ENCODE measurements at places on chromosomes 11 and 22. TPM values are rescaled to one million over a fixed set of nuclear protein-coding genes. Genes with fewer than 3 reads are reported as not detected.

The OR4D9 gene
- not detected for total RNA-seq

DNA sequence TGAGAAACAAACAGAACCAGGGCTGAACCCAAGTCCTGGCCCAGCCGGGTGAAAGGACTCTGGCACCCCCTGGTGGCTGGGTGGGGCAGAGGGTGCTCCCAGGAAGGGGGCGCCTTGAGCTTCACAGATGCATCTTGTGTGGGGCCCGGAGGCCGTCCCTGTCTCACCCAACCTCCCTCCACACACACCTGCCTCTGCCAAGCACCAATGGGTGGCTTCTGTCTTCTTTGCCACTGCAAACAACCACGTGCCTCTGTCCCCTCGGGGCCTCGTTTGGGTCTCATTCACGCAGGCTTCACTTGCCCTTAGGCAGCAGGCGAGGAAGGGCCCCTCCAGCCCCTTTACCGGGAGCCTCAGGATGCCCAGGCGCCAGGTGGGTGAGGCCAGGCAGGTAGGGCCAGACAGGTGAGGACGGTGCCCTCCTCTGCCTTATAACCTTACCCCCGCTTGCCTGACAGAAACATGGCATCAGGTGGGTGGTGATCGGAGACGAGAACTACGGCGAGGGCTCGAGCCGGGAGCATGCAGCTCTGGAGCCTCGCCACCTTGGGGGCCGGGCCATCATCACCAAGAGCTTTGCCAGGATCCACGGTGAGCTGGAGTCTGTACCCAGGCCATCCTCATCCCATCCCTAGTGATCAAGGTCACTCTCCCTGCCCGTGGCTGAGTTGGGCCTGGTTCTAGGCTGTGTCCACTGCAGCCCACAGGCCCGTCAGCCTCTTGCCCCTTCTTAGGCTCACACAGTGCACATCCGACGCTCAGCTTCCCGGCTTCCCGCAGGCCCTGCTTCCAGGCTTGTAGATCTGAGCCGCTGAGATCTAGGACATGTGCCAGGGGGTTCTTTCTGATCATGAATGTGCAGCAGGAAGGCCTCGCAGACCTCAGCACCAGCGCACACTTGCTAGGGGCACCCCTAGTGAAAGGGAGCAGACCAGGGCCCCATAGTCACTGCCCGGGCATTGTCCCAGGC is 17.2 kb downstream of the POLR3H start:
- DNase-seq: peak; percentile 63

GRCh38 chr11:110747531-110747930 is 35.3 kb upstream of the ARHGAP20 start:
- no peak for DNase-seq

- no peak for DNase-seq
These were observed 231.9 kb upstream of the E2F8 start for GRCh38 chr11:19472679-19473078.

GRCh38 chr22:49892226-49892899 is 25.9 kb downstream of the ALG12 start:
- no peak for DNase-seq

GRCh38 chr11:2302896-2303626 is 1.2 kb downstream of the TSPAN32 start:
- DNase-seq: peak; percentile 11

- DNase-seq: peak; percentile 8
These were observed 49.5 kb downstream of the PPFIBP2 start for GRCh38 chr11:7563281-7563680.

DNA sequence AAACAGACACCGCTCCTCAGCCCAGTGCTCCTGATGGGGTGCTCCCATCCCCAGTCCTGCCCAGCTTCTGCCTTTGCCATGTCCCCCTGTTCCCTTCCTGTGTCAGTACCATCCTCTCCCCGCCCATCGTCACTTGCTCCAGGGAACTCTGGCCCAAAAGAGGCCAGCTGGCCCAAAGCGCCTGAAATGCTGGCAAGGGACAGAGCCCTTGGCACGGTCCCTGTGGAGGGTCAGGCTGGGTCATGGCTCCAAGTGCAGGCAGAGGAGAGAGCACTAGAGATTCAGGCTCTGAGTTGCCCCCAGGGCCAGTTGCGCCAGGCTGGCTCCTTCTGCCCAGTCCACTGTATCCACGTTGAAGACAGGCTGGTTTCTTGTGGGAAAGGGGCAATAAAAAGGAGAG is 8.4 kb upstream of the HDHD5 start:
- DNase-seq: no peak

DNA sequence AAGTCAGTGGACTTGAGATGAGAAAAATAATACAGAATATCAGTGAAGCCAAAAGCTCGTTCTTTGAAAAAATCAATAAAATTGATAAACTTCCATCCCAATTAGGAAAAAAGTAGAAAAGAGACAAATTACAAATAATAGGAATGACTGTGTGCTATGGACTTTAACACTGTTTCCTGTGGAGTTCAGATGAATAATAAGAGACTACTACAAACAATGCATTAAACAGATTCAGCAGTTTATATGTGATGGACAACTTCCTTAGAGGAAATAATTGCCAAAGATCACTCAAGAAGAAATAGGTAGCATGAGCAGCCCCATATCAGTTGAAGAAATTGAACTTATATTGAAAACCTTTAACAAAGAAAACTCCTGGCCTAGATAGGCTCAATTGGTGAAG is 99.7 kb downstream of the PPP6R3 start:
- DNase-seq: no peak

Measured in H9 (cell line).